ENCODE measurements at places on chromosomes 7 and 10. TPM values are rescaled to one million over a fixed set of nuclear protein-coding genes. Genes with fewer than 3 reads are reported as not detected.

DNA sequence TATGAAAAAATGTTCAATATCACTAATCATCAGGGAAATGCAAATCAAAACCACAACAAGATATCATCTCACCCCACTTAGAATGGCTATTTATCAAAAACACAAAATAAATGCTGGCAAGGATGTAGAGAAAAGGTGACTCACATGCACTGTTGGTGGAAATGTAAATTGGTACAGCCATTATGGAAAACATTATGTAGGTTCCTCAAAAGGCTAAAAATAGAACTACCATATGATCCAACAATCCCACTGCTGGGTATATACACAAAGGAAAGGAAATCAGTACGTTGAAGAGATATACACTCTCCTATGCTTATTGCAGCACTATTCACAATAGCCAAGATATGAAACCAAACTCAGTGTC is 50.2 kb downstream of the CDK1 start:
- no peaks in the 10 kb centered on the region for H3K27me3 ChIP-seq

DNA sequence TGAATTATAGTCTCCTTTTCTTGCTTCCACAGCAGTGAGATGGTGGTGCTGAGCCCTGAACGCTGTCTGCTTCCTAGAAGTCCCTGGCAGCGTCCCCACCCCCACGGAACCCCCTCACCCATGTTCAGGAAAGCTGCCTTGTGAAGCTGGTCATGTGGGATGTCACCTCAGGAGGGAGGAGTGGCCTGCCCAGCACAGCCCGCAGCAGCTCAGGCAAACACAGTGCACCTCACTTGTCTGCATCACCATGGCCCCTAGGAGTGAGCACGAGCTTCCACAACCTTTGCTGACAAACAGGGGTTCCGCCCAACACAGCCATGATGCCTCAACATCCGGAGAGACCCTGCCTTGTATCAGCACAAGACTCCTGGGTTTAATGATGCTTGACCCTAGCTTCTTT is 508.9 kb downstream of the RPS24 start:
- no peaks in the 10 kb centered on the region for H3K27me3 ChIP-seq
- DNase-seq: no peak
- no peak overlapping the region for H3K4me3 ChIP-seq
- H3K4me1 ChIP-seq: no peaks in the 10 kb centered on the region
- H3K36me3 ChIP-seq: no peaks in the 10 kb centered on the region

GRCh38 chr10:112246-112645 is 23.0 kb upstream of the ZMYND11 start:
- H3K4me3 ChIP-seq: no peak overlapping the region
- H3K27ac ChIP-seq: no peak overlapping the region
- H3K36me3 ChIP-seq: no peaks in the 10 kb centered on the region
- H3K4me1 ChIP-seq: no peaks in the 10 kb centered on the region

- no peaks in the 10 kb centered on the region for H3K27me3 ChIP-seq
- no peaks in the 10 kb centered on the region for H3K36me3 ChIP-seq
- H3K4me1 ChIP-seq: peaks cover 21% of the 10 kb centered on the region
- peak; percentile 63 for DNase-seq
- H3K27ac ChIP-seq: no peak overlapping the region
Observed at GRCh38 chr7:157490465-157490912, 153.7 kb downstream of the DNAJB6 start.

CFAP46 gene
- not detected for total RNA-seq

All from naive thymus-derived CD4-positive, alpha-beta T cell (primary cell).